ENCODE measurements at places on chromosomes 12 and 14. TPM values are rescaled to one million over a fixed set of nuclear protein-coding genes. Genes with fewer than 3 reads are reported as not detected.

DNA sequence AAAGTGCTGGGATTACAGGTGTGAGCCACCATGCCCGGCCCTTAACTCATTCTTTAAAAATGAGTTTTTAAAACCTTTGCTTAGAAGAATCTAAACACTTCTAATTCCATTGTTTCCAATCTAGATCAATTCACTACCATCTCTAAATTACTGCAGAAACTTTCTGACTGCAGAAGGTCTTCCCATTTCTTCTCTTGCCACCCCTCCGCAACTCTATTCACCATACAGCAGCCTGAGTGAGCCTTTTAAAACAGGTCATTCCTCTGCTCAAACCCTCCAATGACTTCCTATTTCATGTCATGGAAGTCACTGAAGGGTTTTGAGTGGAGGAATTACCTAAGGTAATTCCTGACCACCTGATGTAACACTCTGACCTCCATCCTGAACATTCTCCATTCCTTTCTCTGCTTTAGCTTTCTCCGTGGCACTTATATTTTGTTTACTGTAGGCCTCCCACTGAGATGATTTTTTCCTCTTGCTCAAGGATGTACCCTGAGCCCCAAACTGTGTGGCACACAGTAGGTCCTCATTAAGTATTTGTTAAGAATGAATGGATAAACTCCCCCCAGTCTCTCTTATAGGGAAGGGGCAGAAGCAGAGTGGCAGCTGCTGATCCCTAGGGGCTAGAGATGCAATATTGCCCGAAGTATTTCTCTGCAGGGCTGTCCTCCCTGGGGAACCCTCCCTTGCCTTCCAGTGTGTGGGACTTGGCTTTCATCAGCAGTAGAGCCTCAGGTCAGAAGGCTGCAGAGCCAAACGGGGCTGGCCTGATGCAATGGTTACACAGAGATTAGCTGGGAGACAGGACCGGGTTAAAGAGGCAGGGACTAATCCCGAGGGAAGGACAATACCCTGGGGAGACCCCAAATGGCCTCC is 1.2 kb downstream of the DDIT3 start:
- peak overlapping the region; percentile 100 for H3K27ac ChIP-seq
- peak overlapping the region; percentile 99 for H3K4me3 ChIP-seq
- peaks cover 41% of the 10 kb centered on the region for H3K36me3 ChIP-seq
- H3K27me3 ChIP-seq = peaks cover 35% of the 10 kb centered on the region
- H3K4me1 ChIP-seq = peaks cover 53% of the 10 kb centered on the region
- DNase-seq = no peak

DNA sequence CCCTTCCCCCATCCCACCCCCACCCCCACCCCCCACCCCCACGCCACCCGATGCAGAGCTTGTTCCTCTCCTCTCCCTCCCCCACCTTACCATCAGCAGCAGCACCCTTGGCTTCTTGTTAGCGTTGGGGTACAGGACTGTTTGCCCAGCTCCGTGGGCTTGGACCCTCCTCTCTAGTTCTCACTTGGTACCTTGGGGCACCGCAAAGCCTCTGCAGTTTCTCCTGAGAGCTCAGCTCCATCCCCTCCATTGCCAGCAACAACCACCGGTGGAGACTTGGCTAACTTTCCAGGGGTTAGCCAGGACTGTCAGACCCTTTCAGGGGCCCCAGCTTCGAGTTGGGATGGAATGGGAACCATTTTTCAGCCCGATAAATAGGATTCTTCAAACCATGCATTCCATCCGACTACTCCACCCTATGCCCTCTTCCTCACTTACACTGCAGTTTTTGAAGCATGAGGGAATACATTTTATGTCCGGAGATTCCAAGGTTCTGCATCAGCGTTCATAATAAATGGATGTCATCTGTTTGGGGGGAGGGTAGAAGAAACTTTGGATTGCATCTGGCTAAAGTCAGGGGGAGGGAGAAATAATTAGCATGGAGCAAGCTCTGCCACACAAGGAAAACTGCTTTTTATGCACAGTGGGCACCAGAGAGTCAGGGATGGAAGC is 1.1 kb downstream of the SCN8A start:
- H3K4me1 ChIP-seq = peaks cover 16% of the 10 kb centered on the region
- DNase-seq = no peak
- H3K27me3 ChIP-seq = peaks cover 9% of the 10 kb centered on the region
- H3K27ac ChIP-seq = no peak overlapping the region
- H3K4me3 ChIP-seq = peak overlapping the region; percentile 59

- no peak overlapping the region for H3K27ac ChIP-seq
- peak overlapping the region; percentile 37 for H3K4me3 ChIP-seq
- H3K36me3 ChIP-seq = peaks cover 15% of the 10 kb centered on the region
- H3K27me3 ChIP-seq = peaks cover 27% of the 10 kb centered on the region
Observed at GRCh38 chr14:36664322-36665193, 2.9 kb downstream of the PAX9 start.

DNA sequence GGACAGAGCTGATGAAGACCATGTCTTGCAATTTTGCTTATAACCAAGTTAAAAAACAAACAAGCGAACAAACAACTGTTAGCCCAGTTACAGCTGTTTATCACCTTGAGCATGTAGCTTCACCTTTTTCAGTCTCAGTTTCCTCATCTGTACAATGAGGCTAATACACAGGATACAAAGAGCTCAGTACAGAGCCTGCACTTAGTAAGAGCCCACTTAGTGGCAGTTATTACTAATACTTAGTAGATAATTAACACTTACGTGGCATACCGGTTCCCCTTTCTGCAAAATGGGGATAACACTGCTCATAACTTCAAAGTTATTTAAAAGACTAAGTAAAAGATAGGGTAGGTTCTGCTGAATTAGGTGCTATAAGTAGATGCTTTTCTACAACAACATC is 228.0 kb downstream of the MON2 start:
- H3K27me3 ChIP-seq = peaks cover 2% of the 10 kb centered on the region
- H3K27ac ChIP-seq = no peak overlapping the region
- H3K36me3 ChIP-seq = no peaks in the 10 kb centered on the region
- no peaks in the 10 kb centered on the region for H3K4me1 ChIP-seq

DNA sequence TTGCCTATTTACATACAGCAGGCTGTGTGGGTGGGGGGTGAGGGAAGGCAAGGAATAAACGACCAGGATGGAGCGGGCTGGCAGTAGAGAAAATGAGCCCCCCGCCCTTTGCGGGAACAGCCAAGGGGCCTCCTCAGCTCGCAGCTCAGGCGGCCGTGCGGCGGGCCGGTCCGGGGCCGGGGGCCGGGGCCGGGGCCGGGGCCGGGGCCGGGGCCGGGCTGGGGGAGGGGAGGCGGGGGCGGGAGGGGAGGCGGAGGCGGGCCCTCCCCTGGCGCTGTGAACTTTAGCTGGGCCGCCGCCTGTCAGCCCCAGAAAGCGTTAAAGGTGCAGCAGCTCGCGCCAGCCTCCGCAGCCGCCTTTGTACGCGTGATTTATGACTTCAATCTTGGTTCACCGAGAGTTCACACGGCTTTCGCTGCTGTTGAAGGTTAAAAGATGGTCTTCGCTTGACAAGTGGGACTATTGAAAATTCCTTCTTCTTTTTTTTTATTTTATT is 28.8 kb downstream of the HOXC4 start:
- H3K27me3 ChIP-seq = peaks cover 8% of the 10 kb centered on the region
- H3K27ac ChIP-seq = peak overlapping the region; percentile 98
- peaks cover 33% of the 10 kb centered on the region for H3K4me1 ChIP-seq
- H3K4me3 ChIP-seq = peak overlapping the region; percentile 84
- no peaks in the 10 kb centered on the region for H3K36me3 ChIP-seq

DNA sequence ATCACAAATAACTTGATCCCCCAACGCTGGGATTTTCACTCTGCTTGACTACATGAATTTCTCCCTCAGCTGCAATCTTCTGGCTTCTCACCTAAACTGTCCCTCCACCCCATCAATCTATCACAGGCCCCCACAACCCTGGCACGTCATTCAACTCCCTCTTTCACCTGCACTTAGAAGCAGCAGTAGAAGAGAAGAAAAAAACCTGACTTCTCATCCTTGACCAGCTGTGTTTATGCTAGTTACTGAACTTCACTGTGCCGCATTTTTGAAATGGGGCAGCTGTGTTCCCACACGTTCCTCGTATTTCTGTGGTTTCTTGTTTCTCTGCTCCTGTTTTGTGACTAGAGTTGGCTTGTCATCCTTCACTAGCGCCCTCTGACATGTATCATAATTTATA is 35.0 kb downstream of the ITPR2 start:
- H3K36me3 ChIP-seq = no peaks in the 10 kb centered on the region
- no peak overlapping the region for H3K27ac ChIP-seq
- no peak for DNase-seq

GRCh38 chr12:78340406-78340805 is 509.7 kb downstream of the NAV3 start:
- H3K4me1 ChIP-seq = no peaks in the 10 kb centered on the region
- DNase-seq = no peak
- H3K27me3 ChIP-seq = no peaks in the 10 kb centered on the region
- H3K4me3 ChIP-seq = no peak overlapping the region

- H3K4me1 ChIP-seq = no peaks in the 10 kb centered on the region
- H3K4me3 ChIP-seq = no peak overlapping the region
- no peaks in the 10 kb centered on the region for H3K27me3 ChIP-seq
- no peak overlapping the region for H3K27ac ChIP-seq
Observed at GRCh38 chr14:79584679-79585078, 626.6 kb downstream of the DIO2 start.

DNA sequence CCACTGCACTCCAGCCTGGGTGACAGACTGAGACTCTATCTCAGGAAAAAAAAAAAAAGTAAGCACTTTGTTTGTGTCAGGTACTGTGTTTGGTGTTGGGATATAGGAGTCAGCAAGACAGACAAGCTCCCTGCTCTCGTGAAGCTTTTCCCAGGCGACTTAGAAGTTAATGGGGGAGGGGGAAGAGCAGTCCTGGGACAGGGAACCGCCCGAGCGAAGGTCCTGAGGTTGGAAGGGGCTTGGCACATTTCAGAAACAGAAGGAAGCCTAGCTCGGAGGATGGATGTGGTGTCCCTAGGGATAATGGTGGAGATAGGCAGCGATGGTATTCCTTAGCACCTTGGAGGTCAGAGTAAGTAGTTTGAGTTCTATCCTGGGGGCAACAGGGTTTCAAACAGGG is 8.5 kb upstream of the COX6A1 start:
- H3K27me3 ChIP-seq = peaks cover 6% of the 10 kb centered on the region
- no peak overlapping the region for H3K4me3 ChIP-seq
- H3K36me3 ChIP-seq = no peaks in the 10 kb centered on the region
- DNase-seq = no peak
- no peak overlapping the region for H3K27ac ChIP-seq

GRCh38 chr12:80636832-80637231 is 70.6 kb upstream of the MYF6 start:
- H3K36me3 ChIP-seq = no peaks in the 10 kb centered on the region
- no peaks in the 10 kb centered on the region for H3K27me3 ChIP-seq
- DNase-seq = no peak
- H3K4me3 ChIP-seq = no peak overlapping the region
- H3K4me1 ChIP-seq = no peaks in the 10 kb centered on the region

- H3K27ac ChIP-seq = no peak overlapping the region
- H3K4me1 ChIP-seq = no peaks in the 10 kb centered on the region
- H3K4me3 ChIP-seq = no peak overlapping the region
- H3K27me3 ChIP-seq = no peaks in the 10 kb centered on the region
Observed at GRCh38 chr12:16586350-16587109, 19.4 kb downstream of the LMO3 start.

DNA sequence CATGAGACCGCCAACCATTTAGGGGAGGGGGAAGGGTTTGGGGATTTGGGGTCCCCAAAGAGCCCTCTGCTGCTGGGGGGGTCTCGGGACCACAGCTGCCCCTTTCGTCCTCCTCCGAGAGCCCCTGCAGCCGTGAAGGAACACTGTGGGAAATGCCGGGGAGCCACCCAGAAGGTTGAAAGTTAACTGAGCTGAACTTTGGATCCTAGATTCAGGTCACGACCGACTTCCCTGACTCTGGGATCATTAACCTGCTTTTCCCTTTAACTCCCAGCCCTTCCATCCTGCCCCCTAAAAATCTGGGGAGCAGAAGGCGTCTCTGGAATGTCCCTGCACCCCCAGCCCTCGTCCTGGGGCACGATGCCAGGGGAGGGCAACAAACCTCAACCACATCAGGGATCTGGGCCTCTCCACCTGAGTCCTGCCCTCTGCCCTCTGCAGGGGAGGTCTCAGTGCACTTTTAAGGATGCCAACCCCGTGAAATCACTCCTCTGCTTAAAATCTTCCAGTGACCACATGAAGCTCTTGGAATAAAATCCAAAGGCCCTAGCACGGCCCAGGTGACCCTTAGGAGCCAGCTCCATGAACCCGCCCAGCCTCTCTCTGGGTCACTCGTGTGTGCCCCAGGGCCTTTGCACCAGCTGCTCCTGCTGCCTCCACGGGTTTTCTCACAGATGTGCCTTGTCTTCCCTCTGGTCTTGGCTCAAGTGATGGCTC is 95.0 kb downstream of the RFLNA start:
- peak overlapping the region; percentile 69 for H3K4me3 ChIP-seq
- peaks cover 43% of the 10 kb centered on the region for H3K4me1 ChIP-seq
- no peak for DNase-seq
- H3K36me3 ChIP-seq = no peaks in the 10 kb centered on the region
- H3K27ac ChIP-seq = peak overlapping the region; percentile 78
- peaks cover 19% of the 10 kb centered on the region for H3K27me3 ChIP-seq

DNA sequence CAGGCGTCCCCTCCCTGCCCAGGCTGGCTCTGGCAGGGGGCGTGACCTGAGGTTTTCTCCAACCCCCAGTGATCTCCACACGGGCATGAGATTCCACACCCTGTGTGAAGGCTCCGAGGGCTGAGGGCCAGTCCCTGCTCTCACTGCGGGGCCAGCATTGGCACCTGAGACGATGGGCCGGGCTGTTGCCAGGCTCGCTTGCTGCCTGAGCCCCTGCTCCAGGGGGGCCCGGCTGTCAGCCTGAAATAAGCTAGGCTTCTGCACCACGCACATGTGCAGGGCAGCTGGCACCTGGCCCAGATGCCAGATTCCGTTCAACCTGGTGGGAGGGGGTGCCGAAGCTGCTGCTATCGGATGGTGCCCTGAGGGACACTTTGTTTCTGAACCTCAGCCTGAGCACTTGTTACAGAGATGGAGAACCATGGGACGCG is 196.5 kb upstream of the PRMT8 start:
- no peak for DNase-seq
- no peak overlapping the region for H3K4me3 ChIP-seq
- no peaks in the 10 kb centered on the region for H3K36me3 ChIP-seq
- H3K27me3 ChIP-seq = peaks cover 5% of the 10 kb centered on the region
- peaks cover under 1% of the 10 kb centered on the region for H3K4me1 ChIP-seq

DNA sequence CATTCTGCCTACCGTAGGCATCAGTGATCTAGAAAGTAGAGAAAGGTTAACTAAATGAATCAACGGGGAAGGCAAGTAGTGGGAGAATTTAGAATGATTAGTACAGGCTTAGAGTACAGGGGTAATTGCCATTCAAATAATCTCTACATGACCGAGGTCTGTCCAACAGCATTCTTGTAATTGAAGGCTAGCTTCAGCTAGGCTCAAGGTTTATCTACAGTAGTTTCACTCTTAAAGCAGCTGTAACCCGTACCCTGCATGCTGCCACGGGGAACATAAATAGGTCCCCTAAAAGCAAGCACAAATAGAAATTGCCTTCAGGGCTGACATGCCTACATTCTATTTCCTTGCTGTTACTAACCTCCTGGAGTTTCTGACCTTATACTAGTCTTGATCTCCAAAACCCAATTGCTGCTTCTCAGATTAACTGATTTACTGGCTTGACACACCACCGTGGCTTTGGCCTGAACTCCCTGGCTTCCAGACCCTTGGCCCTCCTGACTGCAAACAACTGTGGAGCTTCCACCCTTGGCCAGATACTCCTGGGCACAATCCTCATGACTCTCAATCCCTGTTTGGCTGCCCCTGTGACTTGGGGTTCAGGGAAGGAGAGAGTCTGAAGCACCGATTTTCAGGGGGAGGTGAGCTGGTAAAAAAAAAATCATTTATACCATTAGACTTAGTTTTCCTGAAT is 242.1 kb upstream of the FOXN3 start:
- H3K36me3 ChIP-seq = no peaks in the 10 kb centered on the region
- peaks cover 2% of the 10 kb centered on the region for H3K4me1 ChIP-seq
- peak overlapping the region; percentile 50 for H3K27ac ChIP-seq
- no peaks in the 10 kb centered on the region for H3K27me3 ChIP-seq
- DNase-seq = no peak
- no peak overlapping the region for H3K4me3 ChIP-seq

TCL1B gene
- polyA plus RNA-seq = not detected

SLC7A8 gene
- not detected for polyA plus RNA-seq

KLRC2 gene
- polyA plus RNA-seq = 112 TPM
